ENCODE measurements at places on chromosomes 11 and 22.
A peak's percentile ranks its signal among the peaks of the same experiment; 100 is the strongest.

- DNase-seq, result no peak
Observed at GRCh38 chr11:31131760-31132159, 237.8 kb downstream of the DCDC1 start.

DNA sequence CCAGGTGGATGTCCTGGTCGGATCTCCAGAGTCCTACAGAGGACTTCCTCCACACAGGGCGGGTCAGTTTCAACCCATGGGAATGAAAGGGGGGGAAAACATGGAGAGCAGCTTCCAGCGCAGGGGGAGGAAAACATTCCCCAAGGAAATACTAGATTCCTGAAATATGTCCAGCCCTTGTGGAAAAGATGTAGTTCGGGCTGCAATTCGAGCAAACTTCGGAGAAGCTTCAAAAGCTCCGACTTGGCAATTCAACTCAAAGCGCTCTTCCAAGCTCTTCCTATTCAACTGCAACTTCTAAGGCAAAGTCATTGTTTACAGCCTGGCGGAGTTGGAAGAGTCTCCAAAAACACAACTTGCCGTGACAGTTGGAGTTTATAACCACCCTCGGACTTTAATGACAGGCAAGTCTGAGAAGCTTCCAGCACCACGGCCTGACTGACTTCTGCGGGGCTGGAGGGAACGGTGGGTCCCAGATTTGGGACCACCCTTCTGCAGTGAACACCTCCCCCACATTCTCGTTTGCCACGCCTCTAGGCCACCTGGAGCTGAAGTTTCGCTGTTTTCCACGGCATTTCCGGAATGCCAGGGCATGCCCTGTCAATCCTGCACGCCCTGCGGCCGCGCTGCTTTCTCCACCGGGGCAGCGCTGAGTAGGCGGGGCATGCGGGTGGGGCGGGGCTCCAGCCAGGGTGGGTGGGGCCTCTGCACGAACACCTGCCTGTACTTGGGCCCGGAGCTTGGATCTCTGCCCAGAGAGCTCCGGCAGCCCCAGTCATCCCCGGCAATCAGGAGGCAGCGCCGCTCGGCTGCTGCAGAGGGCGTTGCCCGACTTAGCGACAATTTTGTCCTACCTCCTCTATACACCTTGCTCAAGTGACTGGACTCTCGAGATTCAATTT is 49.0 kb upstream of the BIRC3 start:
- peak; percentile 97 for DNase-seq

DNA sequence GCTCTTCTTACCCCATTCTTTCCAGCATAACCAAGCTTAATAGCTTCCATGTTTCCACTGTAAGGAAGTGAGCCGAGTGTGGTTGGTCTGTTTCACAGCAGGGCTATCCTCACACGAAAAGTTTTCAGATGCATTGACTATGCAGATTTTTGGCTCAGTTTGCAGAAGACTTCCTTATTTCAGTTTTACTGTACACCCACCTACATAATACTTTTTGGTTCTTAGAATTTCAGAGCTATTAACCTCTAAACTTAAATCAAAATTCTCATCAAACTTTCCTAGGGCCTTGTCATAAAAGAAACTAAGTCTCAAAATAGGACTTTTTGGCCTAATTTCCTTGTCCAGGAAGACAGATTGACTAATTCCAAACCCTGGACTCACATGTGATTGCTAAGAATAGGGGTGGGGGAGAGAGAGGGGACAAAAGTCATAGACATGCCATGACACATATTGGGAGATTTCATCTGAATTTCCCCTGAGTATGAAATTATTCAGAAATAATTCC is 7.3 kb upstream of the EHF start:
- DNase-seq, result no peak

DNA sequence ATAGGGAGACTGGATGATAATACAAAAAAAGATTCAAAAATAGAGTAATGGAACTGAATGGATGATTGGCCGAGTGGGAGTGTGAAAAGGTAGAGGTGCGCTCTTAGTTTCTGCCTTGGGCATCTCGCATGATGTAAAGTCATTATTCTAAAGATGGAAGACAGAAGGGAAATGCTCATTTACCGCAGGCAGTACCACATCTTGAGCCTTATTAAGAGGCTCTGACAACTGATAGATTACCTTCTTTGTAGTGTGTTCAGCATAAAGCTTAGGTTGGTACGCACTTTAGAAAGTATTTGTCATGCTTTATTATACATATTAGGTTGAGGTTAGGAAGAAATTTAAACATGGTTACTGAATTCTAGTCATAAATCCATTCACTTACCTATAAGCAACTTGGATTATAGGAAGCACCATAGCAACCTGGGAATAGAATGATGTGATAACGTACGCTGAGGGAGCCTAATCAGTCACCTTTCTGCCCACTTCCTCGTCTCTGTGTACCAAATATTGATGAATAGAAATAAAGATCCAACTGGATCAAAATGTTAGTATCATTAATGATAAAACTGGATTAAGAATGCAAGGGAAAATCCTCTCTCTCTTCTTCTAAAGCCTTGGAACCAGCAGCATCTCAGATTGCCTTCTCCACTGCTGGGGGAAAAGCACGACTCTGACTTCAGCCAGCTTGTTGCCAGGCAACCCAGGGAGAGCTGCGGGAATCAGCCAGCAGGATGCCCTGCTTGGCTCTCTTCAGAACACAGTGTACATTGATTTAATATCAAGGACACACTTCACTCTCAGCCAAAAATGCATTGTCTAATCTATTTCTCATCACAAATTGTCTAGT is 29.0 kb upstream of the VWA5A start:
- peak; percentile 58 for DNase-seq

DNA sequence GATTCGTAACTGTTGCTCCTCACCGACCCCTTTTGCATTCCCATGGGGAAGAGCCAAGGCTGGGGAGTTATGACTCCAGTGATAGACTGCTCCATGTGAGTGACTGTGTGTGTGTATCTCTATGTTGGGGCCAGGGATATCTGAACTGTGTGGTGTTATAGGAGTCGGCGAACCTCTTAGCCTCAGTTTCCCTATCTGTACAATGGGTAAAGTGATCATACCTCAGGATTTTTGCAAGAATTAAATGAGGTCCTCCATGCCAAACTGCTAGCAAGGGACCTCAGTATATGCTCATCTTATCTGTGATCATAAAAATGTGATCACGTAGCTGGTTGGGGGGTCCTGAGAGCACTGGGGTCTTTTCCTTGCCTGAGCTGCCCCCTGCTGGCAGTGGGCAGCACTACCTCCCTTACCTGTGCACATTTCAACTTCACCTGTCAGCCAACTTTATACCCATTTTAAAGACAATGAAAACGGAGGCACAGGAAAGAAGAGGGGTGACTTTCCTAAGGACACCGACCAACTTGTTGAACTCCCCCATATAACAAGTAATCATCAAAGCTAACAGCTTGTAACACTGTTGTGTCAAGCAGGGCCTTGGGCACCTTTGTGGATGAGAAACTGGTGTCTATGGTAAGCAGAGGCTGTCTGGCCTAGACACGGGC is 1.4 kb upstream of the DPP3 start:
- DNase-seq, result peak; percentile 58

GRCh38 chr11:46951864-46952263 is 15.3 kb downstream of the CSTPP1 start:
- DNase-seq, result no peak

DNA sequence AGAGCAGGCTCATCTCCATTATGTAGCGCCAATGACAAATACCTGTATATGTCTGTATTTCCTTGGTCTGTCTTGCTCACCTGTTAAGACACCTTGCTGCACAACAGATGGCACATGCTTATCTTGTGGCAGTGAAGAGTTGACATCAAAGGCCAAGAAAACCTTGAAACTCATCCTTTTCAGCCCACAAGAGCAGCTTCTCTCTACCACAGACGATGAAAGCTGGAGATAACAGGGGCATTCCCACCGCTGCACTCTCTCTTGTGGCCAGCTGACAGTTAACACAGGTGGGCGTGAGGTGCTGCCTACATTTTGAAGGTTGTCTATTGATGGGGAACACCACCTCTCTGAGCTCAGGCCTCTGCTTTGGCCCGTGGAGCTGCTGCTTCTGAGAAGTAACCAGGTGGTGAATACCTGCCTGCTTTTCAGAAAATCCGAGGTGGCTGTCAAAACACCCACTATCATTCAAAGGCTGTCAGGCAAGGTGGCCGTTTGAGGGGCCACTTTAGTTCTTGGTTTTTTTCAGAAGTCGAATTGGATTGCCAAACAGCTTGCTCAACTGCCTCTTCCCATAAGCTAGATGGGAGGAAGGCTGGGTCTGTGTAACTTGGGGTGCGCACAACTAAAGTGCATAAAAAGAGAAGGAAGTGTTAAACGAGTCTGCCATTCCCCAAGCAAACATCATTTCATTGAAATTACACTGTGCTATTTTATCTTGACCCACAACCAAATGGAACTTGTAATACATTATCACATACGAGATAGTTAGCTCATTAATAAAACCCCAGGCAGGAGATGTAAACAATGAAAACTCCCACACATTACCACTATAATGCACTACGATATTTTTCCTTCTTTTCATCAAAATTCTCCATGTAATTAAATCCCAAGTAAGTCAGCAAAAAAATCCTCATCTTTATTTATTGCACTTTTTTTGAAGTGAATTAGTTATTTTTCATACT is 87.1 kb upstream of the RAG2 start:
- DNase-seq, result no peak

- no peak for DNase-seq
Observed at GRCh38 chr11:61873588-61874376, 17.6 kb downstream of the FADS3 start.

GRCh38 chr22:36948273-36949225 is 35.1 kb downstream of the CSF2RB start:
- DNase-seq, result no peak

- no peak for DNase-seq
Observed at GRCh38 chr22:24331468-24332440, 61.1 kb downstream of the SPECC1L start.

DNA sequence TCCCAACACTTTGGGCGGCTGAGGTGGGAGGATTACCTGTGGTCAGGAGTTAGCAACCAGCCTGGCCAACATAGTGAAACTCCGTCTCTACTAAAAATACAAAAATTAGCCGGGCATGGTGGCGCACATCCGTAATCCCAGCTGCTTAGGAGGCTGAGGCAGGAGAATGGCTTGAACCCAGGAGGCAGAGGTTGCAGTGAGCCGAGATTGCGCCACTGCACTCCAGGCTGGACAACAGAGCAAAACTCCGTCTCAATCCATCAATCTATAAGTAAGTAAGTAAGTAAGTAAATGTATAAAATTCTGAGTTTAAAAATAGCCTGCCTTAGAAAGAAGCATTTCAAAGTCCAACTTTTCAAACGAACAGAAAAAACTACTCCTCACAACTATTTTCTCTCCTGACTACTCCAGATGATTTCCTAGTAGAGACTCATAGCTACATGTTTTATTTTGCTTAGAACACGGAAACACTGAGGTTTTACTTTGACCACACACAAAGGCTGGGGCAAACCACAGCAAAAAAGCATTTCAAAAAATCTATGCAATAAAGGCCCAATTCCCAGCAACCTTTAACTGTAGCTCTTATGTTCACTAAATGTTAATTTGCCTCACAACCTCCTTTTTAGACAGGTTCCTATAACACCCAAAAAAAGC is 16.3 kb downstream of the SPTY2D1 start:
- no peak for DNase-seq

DNA sequence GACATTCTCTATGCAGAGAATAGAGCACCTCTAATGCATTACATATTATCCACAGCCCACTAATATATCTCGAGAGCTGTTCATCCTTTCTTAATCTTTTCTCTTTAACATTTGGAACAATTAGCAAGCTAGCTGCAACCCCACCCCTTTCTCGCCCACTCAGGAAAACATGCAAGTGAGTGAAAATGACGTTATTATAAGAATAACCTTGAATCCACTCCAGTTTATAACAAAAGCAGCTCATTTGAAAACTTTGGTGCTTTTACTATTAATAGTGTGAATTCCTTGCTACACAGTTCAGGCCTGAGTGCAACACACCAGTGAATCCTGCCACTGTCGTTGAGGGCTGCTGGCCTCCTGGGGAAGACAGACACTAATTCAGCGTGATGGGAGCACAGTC is 63.3 kb upstream of the BMAL1 start:
- no peak for DNase-seq

GRCh38 chr22:17217179-17217578 is 2.1 kb downstream of the ADA2 start:
- no peak for DNase-seq

GRCh38 chr11:2277933-2278523 is 7.6 kb upstream of the ASCL2 start:
- no peak for DNase-seq

DNA sequence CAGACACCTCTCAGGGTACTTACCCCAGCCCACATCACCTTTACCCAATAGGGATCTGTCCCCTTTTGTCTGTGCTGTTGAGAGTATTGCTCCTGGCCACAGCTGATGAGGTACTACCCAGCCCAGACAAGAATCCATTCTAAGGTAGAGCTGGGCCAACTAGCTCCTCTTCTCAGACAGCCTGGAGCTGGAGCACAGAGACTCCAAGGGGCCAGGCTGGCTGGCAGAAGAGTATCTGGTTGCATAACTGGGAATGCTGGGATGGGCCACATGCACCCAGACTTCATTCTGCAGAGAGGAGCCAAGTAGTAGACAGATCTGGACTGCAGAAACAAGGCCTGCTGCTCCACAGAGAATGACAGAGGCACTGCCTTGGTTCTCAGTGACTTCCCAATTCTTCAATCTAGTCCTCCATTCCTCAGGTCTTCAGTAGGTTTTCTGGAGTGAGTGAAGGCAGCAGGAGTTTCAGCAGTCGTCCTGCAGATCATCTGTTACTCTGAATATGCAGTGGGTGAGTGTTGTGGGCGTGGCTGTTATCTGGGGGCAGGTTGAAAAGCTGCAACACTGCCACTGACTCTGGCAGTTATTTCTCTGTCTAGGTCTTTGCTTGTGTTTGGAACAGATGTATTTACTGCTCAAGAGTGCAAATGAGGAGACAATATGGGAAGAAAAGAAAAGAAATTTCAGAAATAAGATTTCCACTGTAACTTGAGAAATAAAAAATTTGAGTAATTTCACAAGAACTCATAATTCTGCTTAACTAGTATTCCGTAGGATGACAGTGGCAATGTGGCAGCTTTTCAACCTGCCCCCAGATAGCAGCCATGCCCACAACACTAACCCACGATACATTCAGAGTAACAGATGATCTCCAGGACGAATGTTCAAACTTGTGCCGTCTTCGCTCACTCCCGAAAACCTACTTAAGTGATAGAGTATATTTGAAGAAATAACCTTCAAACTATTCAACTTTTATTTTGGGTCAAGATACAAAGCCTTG is 34.9 kb downstream of the MAPK1 start:
- DNase-seq, result no peak

DNA sequence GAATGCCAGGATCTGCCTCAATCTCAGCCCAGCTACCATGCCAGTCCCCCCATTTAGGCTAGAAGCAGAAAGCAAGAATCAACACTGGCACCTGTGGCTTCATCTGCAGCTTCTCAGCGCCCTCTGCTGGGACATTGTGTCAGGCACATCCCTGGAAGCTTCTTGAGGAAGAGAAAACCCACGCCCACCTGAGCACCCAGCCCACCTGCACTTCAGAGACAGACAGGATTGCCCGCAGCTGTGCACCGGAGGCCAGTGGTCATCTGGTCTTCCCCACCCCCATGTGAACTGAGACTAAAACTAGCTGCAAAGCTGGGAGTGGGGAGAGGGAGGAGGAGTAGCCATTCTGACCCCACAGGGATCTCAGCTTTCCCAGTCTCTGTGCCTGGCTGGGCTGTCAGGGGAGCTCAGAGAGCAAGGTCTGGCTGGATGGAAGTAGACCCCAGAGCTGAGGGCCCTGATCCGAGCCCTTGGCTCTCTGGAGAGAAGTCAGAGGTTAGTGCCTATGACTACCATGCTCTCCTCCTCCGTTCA is 66.8 kb downstream of the FEZ1 start:
- peak; percentile 51 for DNase-seq

- no peak for DNase-seq
Observed at GRCh38 chr11:36132940-36133339, 156.3 kb downstream of the COMMD9 start.

GRCh38 chr11:47879259-47880158 is 31.4 kb upstream of the NUP160 start:
- DNase-seq, result no peak
